ENCODE measurements at places on chromosomes 12 and 14.
A peak's percentile ranks its signal among the peaks of the same experiment; 100 is the strongest.

- DNase-seq, result no peak
Observed at GRCh38 chr12:19819231-19819630, 379.9 kb downstream of the AEBP2 start.

- DNase-seq, result no peak
Observed at GRCh38 chr12:133120385-133121191, 9.5 kb downstream of the ZNF891 start.

DNA sequence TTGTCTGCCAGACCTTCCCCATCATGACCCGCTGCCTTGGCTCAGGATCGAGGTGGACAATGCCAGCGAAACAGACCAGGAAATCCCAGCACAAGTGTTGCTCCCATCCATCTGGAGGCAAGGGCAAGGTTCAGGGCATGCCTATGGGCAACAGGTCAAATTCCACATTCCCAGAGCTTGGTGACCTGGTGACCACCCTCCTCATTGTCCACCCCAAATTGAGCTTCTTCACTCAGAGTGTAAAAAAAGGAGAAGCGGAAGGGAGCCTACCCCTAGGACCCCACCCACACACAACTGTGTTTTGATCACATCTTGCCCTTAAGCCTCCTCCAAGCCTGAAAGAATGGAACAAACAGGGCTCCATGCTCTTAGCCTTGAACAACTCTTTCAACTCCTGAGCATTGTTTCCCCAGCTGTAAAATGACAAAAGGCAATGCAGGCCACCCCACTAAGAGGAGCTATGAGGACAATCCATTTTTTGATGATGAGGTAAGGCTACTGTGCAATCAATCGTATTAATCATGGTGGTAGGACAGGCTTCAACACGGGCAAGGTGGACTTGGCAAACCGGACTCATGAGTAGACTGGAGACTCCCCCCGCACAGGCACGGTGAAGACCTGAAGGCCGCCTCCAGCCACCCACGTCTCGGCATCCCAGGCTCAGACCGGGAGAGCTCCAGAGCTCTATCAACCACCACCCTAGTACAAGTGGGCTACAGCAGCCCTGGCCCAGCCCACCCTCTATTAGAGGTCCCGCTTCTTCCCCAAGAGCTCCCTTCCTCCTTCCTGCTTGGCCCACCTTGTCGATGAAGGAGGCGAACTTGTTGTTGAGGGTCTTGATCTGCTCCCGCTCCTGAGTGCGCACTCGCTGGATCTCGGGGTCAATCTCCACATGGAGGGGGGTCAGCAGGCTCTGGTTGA is 866 bp downstream of the KRT79 start:
- DNase-seq, result no peak

- no peak for DNase-seq
Observed at GRCh38 chr12:131923260-131923659, 5.8 kb upstream of the PUS1 start.

- no peak for DNase-seq
Observed at GRCh38 chr14:95077345-95077744, 80.0 kb downstream of the DICER1 start.

GRCh38 chr12:104003596-104003995 is 37.9 kb downstream of the TDG start:
- DNase-seq, result no peak

- no peak for DNase-seq
Observed at GRCh38 chr12:69908203-69908602, 83.2 kb downstream of the MYRFL start.

- no peak for DNase-seq
Observed at GRCh38 chr12:2302711-2303580, 250.2 kb downstream of the CACNA1C start.

- DNase-seq, result no peak
Observed at GRCh38 chr12:47023953-47024352, 55.5 kb upstream of the PCED1B start.

GRCh38 chr12:111186347-111186746 is 182.5 kb downstream of the PHETA1 start:
- DNase-seq, result no peak

GRCh38 chr12:31599053-31599452 is 8.1 kb upstream of the DENND5B start:
- DNase-seq, result no peak

GRCh38 chr12:49515266-49515665 is 23.6 kb upstream of the KCNH3 start:
- no peak for DNase-seq

GRCh38 chr12:121033625-121034349 is 5.3 kb downstream of the OASL start:
- peak; percentile 73 for DNase-seq

- no peak for DNase-seq
Observed at GRCh38 chr14:84814391-84814790, 715.6 kb upstream of the FLRT2 start.

GRCh38 chr12:49325606-49326005 is 2.6 kb downstream of the TROAP start:
- DNase-seq, result no peak

- DNase-seq, result peak; percentile 64
Observed at GRCh38 chr14:20857630-20858261, 33.4 kb upstream of the RNASE3 start.

- DNase-seq, result no peak
Observed at GRCh38 chr14:104724981-104725771, 1.1 kb downstream of the ADSS1 start.

DNA sequence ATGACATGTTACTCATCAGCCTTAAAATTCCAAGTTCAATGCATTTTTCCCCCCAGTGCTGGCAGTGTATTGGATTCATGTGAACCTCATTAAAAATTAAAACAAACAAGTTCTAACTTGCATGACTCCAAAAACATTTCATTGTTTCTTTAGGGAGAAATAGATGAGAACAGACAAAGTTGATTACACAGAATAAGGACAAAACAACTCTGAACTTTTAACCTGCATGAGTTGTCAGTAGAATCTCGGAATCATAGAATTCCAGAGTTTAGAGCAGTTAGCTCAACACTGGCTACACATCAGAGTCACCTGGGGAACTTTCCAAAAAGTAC is 127.5 kb downstream of the TMX1 start:
- no peak for DNase-seq

GRCh38 chr12:5817246-5817645 is 127.8 kb downstream of the ANO2 start:
- no peak for DNase-seq

GRCh38 chr14:73630009-73630780 is 14.6 kb upstream of the DNAL1 start:
- DNase-seq, result no peak

DNA sequence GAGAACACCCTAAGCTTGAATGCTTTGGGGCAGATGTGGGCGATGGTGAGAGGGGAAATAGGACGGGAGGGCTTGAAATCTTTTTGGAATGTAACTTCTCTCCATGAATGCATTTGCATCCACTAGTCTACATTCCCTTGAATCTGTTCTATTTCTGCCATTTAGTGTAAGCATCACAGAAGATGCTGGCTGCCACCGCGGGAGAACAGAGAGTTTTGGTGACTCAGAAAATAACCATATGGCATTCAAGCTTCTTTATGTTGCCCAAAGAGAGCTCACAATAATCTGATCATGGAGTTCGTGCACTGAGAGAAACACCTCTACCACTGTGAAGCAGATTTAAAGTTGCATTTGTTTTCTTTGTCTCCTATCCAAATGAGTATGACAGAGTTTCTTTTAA is 52.6 kb upstream of the OTX2 start:
- no peak for DNase-seq

- DNase-seq, result no peak
Observed at GRCh38 chr12:91256411-91256810, 73.8 kb upstream of the DCN start.

- DNase-seq, result no peak
Observed at GRCh38 chr14:36167431-36167830, 9.1 kb downstream of the PTCSC3 start.

DNA sequence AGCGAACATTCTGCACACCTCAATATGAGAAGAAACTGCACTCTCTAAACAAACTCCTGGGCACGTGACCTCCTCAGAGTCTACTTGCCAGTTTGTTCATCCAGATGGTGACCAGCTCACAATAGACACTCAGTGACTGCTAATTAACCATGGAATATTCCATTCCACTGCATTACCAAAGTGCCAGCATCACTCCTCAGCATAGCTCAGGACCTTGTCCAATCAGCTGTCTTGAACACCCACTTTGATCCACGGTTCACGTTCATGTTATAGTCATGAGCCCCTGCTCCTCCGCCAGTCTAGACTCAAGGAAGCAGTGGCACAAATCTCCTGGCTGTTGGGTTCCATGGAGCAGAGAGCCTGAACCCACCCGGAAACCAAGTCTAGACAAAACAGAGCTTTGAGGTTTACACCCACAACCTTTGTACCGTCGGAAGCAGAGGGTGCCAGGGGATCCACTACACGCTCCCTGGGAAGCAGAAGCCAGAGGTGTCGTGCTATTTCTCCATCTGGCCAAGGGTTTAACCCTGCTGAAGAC is 285.3 kb downstream of the ZFP36L1 start:
- DNase-seq, result no peak

DNA sequence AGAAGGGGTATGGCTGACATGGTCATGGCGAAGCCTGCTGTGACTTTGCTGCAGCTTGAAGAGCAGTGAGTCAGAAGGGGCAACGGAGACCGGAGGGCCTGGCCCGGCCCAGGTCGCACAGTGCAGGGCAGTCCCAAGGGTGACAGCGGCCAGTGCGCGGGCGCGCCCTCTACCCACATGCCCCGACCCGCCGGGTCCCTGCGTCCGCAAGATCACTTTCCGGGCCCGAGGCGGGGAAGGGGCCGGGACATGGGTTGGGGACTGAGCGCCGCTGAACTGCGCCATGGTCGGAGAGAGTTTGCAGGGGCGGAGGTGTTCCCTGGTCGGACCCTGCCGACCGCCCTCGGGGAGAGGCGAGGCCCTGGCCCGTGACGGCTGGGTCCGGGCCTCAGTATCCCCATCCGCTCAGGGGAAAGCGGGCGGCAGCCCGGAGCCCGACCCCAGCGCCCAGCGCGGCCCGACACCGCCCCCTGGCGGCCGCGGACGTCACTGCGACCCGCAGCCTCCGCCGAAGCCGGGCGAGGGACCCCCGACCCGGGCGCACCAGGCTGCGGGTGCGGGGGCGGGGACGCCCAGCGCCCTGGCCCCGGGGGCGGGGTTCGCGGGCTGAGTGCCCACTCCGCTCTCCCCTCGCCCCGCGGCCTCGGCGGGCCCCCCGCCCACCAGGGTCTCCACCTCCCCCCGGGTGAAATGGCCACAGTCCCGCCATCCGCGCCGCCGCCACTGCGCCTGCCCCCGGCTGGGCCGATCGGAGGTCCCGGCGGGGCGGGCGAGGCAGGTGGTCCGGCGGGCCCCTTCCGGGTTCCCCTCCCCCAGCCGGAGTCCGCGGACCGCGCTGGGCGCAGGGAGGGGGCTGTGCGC is 7.2 kb upstream of the ANKRD9 start:
- peak; percentile 40 for DNase-seq

- DNase-seq, result no peak
Observed at GRCh38 chr12:68139001-68139400, 20.5 kb downstream of the IFNG start.

DNA sequence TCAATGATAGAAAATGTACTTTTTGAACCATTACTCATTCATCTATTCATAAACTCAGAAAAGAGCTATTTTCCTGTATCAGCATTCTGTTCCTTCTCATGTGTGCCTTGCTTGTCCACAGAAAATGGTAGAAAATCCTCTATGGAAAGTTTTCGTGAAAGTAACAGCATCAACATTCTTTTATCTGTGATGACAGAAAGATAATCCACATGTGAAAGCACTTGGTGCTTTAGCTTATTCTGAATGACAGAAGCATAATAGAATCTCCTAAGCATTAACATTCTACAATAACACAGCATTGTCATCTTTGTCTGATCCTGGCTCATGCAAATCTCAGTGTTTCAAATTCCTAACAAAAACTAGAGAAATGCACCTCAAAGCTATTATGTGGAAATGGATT is 431.9 kb downstream of the ADAMTS20 start:
- DNase-seq, result no peak

GRCh38 chr14:53529519-53529918 is 376.4 kb upstream of the DDHD1 start:
- no peak for DNase-seq

DNA sequence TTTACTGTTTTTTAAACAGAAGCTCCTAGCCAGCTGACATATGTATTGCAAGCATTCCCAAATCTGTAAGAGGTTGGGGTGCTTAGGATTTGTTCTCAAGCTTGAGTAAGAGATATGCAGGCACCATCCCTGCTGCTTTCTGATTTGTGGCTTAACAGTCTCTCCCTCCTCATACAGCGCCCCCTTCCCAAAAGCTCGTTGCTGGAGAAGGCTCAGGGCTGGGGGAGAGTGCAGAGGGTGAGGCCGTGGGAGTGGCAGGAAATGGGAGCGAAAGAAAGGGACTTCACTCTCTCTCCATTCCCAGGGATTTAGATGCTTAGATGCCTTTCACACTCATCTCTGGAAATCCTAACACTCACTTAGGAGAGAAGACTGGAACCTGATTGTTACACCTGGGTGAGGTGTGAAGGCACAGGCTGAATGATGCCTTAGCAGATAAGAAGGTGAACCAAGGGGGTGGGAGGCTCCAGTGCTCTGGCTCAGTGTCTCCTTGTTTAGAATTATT is 172.0 kb downstream of the C12orf75 start:
- no peak for DNase-seq

DNA sequence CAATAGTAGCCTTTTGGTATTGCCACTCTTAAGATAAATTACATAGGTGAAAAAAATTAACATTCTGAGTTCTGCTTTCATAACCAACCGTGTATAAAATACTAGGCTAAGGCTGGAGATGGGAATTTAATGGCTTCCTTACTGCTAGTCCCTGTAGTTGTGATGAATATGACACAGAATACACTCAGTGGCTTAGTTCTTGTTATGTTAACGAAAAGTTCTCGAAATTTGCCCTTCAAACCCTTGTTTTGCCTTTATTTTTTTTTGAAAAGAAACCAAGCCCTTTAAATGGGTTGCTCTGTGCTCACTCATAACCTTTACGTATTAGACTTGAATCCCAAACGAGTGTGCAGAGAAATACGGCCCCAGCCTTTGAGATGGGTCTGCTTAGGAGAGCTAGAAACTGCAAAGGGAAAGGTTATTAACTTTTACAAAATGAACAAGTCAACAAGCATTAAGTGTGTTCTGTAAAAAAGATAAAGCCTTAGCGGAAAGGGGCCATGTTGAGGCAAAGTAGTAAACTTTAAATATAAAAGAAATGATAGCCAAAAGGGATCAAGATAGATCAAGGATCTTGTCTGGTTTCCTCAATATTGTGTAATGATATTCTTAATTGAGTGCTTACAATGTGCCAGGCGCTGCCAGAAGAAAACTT is 1.7 kb downstream of the NUDT4 start:
- DNase-seq, result no peak

DNA sequence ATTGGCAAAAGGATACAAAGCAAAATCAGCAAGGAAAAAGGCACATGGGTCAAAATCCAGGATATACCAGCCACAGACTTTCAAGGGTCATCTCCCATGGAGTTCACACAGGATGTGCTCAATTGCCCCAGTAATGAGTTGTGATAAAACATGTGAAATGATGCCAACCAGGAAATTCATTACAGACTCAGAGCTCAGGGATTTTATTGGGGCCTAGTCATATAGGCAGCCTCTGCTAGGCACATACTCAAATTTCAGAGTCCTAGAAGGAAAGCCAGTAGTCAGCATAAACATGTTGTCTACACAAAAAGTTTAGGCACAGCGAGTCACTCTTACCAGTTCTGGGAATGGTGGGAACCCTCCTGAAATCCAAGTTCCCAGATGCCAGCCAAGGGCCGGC is 64.4 kb upstream of the OSBPL8 start:
- no peak for DNase-seq
